Cortex of kidney (tissue), 1 donor: ENCODE measurements at places on chromosomes 2 and 18.

DNA sequence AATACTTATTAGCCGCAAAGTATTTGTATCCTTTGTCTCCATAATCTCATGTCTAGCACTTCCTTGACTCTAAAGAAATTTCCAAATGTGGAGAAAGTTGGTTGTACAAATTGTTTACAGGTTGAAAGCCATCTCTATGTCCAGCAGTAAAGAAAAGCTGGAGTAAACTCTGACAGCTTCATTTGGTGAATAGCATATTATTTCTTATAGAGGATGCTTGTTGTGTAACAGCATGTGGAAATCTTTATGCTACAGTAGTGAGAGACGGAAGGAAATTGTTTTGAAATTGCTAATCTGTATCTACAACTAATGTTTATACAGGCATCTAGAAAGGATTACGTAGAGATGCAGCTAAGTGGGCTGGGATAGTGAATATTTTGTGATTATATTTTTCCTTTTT, 78.5 kb downstream of the UGGT1 start:
- no peak for DNase-seq

- no peak for DNase-seq
Measured at GRCh38 chr2:142873831-142874287, 3.6 kb upstream of the KYNU start.

DNA sequence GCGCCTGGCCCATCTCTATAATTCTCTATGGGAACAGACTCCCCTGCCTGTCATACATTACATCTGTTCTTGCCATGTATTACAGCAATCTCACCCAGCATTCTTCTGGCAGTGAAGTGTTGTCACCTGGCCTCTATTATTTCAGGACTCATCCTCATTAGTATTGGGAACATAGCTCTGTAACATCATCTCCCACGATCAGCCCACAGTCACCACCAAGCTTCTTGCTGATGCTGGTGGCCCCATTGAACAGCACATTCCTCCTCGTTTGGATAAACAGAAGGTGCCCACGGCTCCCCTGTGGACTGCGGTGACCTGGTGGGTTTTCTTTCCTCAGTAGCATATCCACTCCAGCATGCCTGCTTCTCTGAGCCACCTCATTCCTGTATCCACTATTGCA, 21.5 kb downstream of the CHCHD5 start:
- DNase-seq: no peak

GRCh38 chr2:144498277-144498676, 21.6 kb downstream of the ZEB2 start:
- DNase-seq: no peak

DNA sequence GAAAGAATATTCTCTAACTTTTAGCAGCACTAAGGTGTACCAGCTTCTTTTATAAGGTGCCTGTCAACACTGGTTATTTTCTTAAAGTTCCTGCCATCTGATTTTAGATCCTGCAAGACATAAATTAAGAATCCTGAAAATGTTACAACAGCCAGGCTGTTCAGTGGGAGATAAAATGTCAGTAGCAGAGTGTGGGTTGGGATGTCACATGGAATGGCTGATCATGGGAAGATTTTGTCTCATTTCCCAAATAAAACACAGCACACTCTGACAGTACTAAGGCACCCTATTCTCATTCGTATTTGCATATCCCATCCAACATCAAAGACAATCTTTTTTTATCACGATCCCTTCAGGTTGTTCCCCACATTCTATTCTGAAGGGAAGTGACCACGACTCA, 2.4 kb upstream of the COX7A2L start:
- DNase-seq: no peak

GRCh38 chr2:24659862-24660261, 133.3 kb downstream of the PTRHD1 start:
- DNase-seq: no peak

- no peak for DNase-seq
Measured at GRCh38 chr2:27889774-27890145, 427 bp downstream of the RBKS start.

DNA sequence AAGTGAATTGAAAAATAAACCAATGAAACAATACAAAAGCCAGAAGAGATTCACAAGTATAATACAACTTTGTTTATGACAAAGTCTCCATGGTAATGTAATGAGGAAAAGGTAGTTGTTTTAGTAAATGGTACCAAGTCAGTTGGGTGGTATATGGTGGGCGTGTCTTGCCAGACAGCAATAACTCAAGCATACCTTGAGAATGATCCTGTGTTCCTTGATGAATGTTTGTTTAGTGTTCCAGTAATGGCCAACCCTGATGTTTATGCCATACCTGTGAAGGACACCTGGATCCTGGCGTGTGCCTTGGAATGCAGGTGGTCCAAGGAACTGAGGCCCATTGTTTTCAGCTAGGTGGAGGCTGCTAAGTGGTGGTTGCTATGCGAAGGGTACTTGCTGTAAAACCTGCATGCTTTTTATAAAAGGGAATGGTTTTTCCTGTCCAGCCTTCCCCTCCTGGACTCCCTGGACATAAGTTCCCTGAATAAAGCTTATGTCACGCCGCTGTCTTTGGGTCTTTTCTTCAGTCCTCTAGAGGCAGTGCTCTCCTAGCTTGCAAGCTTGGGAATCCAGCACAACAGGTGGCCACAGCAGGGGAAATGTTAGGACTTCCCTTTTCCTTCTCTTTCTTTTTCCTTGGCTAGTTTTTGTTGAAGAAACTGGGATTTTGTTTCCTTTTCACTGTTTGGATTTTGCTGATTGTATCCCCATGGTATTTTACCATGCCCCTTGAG, 54.7 kb downstream of the MTA3 start:
- no peak for DNase-seq

GRCh38 chr2:178700922-178701342, 106.3 kb downstream of the TTN start:
- no peak for DNase-seq
